KG1 (cell line): ENCODE measurements at places on chromosomes 7 and 10.
A peak's percentile ranks its signal among the peaks of the same experiment; 100 is the strongest.

DNA sequence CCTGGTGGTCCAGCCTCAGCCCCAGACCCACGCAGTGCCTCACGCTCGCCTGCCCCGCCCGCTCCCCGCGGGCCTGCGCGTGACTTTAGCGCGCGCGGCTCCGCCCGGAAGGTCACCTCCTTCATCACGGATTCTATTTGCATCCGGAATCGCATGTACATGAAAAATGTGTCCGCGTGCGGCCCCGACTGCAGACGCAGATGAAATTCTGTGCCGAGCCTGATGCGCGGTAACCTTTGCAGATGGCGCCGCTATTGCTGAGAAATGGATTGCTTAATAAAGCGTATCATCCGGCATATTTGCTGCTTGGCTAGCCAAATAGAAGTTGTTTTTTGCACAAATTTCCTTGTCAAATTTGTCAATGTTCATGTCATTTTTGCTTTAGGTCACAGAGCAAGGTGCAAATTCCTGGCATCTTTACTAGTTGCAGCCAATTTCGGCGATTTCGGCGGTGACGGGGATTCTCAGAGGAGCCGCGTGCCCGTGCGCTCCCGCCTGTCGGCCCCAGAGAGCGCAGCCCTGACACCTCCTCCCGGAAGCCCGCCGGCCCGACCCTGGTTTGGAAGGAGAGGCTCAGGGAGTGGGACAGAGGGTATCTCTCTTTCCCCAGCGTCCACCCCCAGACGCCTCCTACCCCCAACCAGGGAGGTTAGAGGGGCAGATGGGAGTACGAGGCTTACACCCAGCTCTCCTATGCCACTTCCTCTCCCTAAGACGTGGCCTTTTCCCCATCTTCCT is 85.9 kb upstream of the PAX2 start:
- no peak for DNase-seq

DNA sequence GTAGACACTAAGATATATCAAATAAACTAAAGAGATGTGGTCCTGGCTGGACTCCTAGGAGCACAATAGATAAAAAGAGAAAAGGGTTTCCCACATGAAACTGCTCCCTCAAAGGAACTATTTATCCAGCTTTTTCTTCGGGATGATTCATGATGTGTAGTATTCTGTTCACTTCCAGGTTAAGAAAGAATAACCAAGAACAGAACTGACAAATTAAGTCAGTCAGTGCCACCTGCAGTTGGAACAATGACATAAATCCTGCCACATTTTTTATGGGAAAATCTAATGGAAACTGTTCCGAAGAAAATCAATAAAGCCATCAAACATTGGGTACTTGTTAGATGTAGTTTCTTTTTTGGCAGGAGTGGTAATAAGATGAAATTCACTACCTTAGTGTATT is 87.1 kb downstream of the POLR1F start:
- no peak for DNase-seq

- no peak for DNase-seq
These were observed 16.8 kb downstream of the LRRC72 start for GRCh38 chr7:16543456-16543855.

- no peak for DNase-seq
These were observed 63.3 kb upstream of the JAZF1 start for GRCh38 chr7:28243861-28244260.

DNA sequence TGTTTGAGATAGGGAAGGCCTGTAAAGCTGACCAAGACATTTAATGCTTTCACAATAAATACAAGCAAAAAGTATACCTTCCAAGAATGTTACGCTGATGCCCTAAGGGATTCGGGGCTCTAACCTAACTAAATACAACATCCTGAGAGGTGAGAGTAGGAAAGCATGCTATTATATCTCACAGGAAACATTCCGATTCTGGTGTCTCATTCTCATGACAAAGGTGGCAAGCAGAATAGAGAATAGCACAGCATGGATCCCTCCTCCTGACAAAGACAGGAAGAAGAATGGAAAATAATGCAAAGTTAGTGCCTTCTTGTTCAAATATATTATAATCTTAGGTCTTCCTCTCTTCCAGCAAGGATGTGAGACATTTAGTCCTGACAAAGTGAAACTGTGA is 504.3 kb downstream of the TFEC start:
- no peak for DNase-seq

DNA sequence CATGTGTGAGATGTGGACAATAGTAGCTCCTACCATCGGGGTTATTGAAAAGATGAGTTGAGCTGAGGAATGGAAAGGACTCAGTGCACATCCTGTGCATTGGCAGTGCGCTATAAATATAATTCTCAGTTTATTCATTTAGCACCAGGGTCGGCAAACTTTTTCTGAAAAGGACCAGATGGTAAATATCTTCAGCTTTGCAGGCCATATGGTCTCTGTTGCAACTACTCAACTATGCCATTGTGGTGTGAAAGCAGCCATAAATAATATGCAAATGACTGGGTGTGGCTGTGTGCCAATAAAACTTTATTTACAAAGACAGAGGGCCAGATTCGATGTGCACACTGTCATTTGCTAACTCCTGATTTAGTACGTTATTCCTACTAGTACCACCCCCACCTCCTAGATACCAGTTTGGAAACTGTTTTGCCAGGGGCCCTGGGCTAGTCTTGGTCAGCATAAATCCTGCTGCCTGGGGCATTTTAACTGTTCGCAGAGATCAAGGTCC is 422.9 kb upstream of the MKI67 start:
- no peak for DNase-seq

GRCh38 chr10:78178940-78179339 is 145.3 kb downstream of the RPS24 start:
- DNase-seq, result no peak

GRCh38 chr10:12332572-12333379 is 16.6 kb upstream of the CAMK1D start:
- no peak for DNase-seq

DNA sequence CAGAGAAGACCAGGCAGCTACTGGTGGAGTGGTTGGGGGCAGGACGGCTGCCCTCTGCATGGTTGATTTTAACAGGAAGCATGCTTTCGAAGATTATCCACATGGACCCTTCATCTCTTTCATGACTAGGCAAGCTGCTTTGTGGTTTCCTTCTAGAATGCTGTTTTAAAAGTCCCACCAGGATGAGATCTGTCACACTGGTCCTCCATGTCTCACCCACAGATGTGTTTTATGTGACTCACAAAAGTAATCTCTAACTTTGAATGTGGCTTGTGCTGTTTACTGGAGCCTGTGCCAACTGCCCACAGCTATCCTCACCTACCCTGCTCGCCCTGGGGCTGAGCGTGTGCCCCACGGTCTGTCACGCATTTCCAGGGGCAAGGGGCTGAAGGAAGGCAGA is 188.8 kb downstream of the GFRA1 start:
- DNase-seq, result peak; percentile 42

GRCh38 chr10:126904516-126904817 is 761 bp upstream of the DOCK1 start:
- DNase-seq, result no peak

DNA sequence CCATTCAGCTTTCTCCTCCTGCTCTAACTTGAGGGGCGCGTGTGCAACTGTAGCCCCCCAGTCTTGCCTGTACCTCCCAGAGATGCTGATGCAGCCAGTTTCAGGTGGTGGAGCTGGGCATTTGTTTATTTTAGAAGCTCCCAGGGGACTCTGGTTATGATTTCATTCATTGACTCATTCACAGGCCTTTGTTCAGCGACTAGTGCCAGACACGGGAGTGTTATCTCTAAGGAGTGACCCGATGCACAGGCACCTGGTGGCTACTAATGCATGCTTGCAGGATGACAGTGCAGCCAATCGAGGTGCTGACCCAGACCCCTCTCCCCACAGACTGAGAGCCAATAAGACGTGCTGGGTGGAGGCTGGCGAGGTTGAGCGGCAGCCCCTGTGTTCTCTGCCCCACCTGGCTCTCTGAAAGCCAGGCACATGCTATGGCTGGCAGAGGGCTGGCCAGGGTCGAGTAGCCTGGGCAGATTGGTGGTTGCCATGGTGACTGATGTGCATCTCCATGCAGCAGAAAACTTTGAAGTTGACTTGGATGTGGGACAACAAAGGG is 19.7 kb upstream of the SLC18A2 start:
- DNase-seq, result no peak

DNA sequence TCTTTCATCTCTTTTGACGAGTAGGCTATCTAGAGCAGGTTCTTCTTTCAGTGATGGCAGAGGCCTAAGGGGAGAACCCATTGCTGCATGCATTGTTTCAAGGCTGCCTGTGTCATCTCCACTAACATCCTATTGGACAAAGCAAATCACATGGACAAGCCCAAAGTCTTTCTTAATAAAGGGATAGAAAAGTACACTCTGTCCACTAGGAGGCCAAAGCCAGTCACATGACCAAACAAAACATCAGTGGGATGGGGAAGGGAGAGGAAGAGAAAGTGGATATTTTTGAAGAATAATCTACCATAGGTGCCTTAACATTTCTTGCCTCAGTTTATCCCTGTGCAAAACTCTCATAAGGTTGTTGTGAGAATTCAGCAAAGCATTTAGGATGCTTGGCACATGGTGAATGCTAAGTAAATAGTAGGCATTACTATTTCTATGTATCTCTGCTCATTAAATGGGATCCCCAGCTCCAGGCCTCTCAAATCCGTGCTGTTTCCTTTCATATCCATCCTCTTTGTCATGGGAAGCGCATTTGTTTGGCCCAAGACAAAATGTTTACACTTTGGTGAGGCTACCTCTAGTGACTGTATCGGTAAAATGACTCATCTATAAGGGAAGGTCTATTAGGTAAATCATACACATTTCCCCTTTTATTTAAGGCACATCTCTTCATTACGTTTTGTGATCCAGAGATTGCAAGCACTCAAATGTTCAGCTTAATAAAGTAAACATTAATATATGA is 16.7 kb upstream of the CADPS2 start:
- DNase-seq, result no peak

DNA sequence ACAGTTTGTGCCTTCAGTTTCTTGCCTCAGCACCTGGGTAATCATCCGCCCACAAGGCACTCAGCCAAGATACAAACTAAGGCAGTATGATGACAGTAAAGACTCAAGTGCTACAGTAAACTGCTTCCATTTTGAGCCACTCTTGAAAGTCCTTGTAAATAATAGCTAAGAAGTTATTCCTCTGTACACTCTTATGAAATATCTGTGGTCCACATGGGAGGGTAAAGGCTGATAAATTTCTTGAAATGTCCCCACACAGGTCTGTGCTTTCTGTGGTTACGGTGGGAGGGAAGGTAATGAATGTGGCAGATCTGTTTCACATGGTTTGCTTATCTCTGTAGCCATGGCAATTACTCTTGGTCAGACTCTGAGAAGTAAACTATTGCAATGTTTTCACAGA is 551.0 kb upstream of the ZWINT start:
- DNase-seq, result no peak

DNA sequence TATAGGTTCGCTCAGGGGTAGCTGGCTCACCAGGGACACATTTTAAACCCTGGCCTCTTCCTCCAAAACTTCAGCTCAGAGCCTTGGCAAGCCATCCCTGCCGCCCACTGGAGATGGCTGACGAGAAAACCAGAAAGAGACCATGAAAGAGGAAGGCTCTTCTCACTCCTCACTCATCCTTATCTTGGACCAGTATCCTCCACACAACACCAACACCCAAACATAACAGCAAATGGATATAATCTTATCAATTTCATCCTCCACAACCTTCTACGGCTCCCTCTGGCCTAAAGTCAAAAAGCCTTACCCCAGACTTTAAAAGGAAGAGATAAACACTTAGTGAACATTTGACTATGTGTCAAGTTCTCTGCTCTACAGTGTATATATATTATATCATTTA is 26.9 kb downstream of the DLG5 start:
- no peak for DNase-seq

DNA sequence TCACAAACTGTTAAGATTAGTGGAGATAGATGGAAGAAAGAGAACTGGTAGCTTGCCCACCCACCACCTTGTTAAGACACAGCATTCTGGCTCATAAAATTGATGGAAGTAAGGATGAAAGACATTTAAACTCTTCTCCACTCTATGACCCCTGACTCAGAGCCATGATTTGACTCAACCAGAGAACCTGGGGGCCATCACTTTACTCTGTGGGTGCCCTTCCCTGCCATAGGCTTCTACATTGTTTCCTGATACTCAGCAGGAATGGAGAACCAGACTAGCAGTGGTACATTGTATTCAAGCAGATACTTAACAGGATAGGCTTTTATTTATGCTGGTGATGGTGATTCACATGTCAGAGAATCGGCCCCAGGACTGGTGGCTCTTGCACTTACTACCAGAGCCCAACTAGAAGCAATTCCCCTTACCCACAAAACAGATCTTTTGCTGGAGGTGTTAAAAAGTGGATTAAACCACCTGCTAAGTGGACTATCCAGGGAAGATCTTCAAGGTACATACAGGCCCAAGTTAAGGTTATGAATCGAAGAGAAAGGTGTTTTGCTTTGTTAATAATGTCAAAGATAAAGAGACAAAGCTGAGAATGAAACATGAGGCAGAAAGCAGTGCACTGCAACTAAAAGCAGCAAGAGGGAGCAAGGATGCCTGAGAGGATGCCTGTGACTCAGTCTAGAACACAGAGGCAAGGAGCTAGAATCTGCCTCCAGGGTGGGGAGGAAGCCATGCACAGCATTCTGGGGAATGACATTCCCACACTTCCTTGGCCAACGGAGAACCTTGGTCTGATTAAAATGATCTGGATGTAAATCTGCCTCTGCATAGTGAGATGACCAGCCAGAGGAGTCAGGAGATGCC is 36.0 kb upstream of the GLI3 start:
- DNase-seq, result no peak

DNA sequence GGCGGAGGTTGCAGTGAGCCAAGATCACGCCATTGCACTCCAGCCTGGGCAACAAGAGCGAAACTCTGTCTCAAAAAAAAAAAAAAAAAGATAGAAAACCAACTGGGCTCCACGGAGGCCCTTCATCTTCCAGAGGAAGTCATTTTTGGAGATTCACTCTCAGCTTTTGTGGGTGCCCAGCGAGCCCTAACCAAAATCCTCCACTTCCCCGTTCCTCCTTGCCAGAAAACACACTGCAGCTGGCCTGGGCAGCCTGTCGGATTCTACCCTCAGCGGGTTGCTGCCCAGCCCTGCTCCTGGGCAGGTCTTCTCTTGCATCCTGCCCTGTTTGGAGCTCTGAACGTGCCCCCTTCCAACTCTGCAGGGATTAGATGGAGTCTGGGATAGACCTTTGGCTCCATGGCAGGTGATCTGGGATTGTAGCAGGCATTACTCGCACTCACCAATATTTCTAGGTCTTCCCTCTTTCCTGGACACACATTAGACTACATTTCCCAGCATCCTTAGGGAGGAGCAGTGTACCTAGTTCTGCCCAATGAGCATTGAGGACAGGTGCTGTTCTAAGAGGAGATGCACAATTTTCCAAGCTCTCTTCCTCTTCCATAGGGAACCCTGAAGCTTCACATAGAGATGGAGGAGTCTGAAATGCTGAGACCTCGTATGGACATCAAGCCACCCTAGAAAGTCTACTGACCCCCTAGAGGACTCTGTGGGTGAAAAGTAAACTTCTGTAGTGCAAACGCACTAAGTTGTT is 4.6 kb downstream of the GRID2IP start:
- no peak for DNase-seq

DNA sequence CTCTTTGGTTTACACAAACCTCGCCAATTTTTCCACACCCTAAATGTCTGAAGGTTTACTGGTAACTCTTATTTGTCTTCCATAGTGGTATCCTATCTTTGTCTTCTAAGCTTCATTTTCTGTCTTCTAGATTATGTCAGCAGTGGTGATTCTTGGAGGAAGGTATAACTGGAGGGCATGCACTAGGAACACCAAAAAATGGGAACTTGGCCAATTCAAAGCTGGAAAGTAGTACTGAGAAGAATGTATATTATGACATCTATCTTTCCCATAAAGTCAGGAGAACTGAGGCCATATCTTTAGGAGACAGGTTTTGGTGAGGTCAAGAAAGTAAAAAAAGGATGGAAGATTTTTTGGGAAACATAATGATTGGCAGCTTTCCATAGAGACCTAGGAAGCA is 113.3 kb downstream of the CPEB3 start:
- DNase-seq, result no peak
